ENCODE measurements at places on chromosomes 13 and 19.

DNA sequence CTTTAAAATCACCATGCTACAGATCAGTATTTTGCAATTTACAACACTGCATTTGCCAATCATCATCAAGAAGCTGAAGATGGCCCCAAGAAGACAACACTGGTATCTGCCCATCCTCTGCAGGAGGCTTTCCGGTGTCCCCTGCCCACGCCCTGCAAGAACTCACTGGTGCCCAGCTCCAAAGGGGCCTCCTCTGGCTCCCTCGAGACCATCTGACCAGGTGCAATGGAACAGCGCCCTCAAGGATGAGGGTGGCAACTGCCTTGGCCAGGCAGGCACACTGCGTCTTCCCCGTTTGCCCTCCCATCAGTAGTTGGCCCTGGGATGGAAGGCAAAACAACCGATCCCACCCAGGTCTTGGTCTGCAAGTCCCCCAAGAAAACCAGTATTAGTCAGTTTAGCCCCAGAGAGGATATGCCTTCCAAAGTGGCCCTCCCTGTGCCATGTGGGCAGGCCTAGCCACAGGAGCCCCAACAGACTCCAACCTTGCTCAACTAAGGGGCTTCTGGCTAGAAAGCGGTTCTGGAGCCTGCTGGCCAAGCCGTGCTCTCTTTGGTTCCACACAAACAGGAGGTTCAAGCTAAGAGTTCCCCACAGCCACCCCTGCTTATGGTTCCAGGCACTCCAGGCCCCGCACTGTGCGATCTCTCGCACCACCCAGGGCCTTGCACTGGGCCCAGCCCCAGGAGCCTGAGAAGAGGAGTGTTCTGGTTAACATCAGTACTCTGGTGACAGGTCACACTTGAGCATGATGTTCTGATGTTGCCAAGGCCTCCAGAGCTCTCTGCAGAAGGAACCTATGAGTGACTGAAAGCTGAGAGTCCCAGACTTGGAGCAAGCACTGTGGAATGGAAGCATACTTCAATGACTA lies 4.7 kb downstream of the PCID2 start:
- no peak for DNase-seq

- DNase-seq: no peak
Measured at GRCh38 chr13:91291078-91291477, 56.4 kb upstream of the MIR17HG start.

DNA sequence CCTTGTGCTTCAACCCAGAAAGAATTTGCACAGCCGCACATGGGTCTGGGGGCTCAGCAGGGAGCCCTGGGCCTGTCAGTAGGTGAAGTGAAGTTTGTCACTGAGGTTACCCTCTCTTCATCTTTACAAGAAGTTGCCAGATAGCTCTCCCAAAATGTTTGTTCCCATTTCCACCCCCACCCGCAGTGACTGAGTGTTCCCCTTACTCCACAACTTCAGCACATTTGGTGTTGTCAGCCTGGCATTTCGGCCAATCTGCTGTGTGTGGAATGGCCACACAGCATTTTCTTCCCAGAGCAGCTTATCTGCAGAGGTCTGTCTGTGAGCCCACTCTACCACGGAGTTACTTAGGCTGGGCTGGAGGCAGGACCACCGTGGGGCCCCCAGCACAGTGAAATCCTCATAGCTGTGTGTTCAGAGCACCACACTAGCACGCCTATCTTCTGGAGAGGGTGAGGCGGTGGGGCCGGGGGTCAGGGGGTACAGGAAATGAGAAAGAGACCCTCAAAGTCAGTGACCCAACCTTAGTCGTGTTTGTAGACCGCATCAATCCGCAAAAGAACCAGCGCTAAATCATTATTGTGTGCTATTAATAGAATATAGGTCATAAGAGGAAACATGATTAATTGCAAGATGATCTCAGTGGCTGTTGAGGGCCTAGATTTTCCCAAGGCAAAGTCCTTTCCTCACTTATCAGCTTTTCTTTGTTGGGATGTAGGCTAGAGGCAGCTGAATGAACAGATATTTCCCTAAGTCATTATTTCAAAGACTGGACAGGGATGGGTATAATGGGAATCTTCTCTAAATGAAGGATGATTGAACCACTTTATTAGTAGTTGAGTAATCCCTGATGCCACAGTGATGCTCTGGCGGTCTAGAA lies 116.0 kb downstream of the SIPA1L3 start:
- DNase-seq: no peak

- no peak for DNase-seq
Measured at GRCh38 chr13:29924482-29925350, 74.3 kb upstream of the UBL3 start.

- no peak for DNase-seq
Measured at GRCh38 chr13:77919246-77919920, 752 bp upstream of the EDNRB start.

- no peak for DNase-seq
Measured at GRCh38 chr13:85091631-85092234, 707.5 kb downstream of the SLITRK6 start.

DNA sequence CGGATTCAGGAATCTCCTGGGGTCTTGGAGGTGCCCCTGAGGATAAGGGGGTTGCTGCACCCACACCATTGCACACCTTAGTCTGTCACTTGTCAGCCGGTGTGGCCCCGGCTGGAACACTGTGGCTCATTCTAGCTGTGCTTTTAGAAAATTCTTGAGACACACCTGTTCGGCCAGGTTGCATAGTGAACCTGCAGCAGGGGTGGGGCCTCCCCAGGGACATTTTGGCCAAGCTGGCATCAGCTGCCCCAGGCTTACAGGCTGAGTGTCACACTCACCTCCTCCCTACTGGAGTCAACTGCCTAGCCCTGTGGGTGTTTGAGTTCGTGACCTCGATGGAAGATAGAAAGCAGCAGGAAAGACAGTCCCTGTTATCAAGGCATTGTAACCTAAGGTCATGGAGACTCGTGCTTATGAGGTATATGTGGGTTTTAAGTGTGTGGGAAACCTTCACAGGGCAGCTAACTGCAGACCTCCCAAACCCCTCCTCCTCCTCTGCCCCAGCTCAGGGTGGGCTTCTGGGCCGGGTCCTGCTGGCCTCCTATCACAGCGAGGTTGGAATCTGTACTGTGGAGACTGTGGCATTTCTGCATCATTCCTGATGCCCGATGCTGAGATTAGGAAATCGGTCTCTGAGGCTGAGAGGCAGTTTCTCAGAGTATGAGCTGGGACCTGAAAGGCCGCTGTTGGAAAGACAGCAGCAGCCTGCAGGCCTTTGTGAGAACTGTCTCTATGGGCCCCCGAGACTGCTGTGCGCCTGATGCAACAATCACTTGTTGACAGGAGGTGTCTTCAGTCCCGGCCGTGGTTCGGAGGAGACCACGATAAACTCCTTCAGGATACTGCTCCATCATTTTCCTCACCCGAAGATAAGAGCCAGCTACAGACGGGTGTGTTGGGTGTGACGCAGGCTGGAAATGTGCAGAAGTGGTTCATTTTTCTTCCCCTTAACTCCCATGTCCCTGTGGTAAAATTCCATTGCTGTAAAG lies 72.2 kb downstream of the ATP11A start:
- DNase-seq: no peak

DNA sequence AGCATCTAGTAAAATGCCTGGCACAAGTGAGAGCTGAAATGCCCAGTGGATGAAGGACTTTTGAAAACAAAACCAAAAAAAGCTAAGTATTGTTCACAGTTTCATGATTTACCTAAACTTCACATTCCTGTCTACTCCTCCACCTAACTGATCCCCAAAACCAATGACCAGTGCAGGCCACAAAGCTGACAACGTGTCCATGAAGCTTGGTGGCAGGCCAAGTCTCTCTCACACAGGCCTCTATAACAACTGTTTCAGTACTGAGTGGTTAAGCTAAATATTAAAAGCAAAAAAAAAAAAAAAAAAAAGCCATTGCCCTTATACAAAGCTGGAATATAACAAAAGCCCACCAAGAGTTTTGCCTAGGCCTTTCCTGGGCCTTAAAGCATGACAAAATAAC lies 36.4 kb downstream of the STK24 start:
- DNase-seq: no peak

- DNase-seq: no peak
Measured at GRCh38 chr19:811506-812048, 10.2 kb downstream of the PLPPR3 start.
